Dermis blood vessel endothelial cell (primary cell): ENCODE measurements at places on chromosomes 12 and 14. TPM values are rescaled to one million over a fixed set of nuclear protein-coding genes. Genes with fewer than 3 reads are reported as not detected.

DNA sequence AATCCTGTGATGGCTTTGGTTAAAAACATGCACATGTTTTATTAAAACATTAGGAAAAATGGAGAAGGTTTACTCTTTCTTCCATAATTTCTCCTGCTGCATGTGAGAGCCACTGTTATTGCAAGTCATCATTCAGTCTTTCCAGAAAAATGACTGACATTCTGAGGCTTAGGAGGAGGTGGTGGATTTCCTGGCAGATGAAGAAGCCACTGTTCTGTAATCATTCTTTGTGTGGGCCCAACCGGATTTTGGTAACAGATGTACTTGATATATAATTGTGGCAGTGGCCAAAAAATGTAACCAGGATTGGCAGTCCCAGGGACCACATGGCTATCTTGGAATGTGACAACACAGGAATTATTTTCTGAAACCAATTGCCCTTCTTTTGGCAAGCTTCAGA lies 120.2 kb downstream of the DAAM1 start:
- DNase-seq, result peak; percentile 13

DNA sequence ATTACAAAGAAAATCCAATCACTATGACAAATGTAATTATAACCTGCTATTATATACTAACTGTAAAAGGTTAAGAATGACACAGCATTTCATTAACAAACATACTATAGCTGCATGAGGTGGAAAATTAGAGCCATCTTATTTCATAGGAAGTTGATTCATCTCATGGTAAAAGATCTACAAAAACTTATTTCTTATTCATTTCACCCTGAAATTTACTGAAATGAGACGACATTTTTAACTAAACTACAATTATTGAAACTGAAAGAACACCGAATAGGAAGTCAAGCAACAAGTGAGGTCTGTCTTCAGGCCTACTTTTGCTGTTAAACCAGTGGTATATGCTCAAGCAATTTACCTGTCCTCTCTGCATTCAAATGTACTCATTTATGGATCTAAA lies 87.2 kb downstream of the CEP83 start:
- no peak for DNase-seq

The IL26 gene
- total RNA-seq, result not detected in 2 replicates

- DNase-seq, result no peak
Observed at GRCh38 chr12:67843257-67843656, 146.0 kb upstream of the IFNG-AS1 start.

GRCh38 chr12:16530268-16530850 lies 75.6 kb downstream of the LMO3 start:
- no peak for DNase-seq

DNA sequence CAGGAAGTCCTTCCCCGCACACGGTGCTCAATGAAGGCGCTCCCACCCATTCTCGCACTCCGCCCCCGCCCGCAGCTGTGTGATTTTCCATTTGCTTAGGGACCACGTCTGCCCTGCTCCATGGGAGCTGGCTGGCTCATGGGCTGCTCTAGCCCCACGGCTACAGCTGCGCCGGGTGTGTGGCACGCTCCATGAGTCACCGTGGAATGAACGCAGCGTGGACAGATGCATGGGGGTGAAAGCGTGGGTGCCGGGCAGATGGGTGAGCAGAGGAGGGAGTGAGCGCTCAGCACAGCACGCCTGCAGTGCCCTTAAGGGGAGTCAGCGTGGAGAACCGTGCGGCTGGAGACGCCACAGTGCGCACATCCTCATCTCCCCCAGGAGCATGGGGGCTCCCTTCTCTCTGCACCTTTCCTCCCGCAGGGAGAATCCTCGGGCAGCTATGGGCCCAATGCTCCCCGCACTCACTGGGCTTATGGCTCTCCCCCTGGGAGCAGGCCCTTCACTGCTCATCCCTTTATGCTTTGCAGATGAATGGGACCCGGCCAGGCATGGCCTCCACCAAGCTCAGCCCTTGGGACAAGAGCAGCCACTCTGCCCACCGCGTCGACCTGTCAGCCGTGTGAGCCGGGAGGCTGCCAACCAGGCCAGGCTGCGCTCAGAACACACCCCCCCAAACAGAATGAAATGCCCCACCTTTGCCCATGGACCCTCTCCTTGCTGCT lies 185.1 kb downstream of the ADGRD1 start:
- DNase-seq, result no peak

GRCh38 chr12:119157978-119158377 lies 20.8 kb upstream of the HSPB8 start:
- DNase-seq, result no peak

The PDE3A gene
- total RNA-seq, result 2.2 and 3.1 TPM in 2 replicates

The LTBP2 gene
- total RNA-seq, result 89.2 and 90.5 TPM in 2 replicates

The CPNE6 gene
- not detected in 2 replicates for total RNA-seq

DNA sequence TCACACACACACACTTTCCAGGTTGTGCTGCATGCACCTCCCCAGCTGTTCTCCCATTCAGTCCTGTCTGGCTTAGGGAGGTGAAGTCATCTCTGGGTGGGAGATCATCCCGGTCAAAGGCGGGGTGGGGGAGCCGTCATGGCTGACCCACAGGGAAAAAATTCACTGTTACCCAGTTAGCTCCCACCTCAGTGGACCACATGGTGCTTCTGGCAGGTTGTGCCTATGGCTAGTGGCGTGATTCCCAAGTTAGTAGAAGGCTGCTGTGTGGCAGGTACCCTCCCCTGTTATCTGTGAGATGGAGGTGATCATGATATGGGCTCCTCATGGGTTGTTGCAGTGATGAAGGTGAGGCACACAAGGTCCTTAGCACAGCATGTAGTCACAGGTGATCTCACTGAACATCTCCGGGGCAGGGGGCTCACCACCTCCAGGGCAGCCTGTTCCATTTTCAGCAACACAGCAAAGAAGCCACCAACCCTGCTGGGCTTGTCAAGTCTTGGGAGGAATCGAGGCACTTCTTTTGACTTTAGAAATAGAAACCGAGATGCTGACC lies 154.9 kb upstream of the CCND2 start:
- DNase-seq, result no peak

DNA sequence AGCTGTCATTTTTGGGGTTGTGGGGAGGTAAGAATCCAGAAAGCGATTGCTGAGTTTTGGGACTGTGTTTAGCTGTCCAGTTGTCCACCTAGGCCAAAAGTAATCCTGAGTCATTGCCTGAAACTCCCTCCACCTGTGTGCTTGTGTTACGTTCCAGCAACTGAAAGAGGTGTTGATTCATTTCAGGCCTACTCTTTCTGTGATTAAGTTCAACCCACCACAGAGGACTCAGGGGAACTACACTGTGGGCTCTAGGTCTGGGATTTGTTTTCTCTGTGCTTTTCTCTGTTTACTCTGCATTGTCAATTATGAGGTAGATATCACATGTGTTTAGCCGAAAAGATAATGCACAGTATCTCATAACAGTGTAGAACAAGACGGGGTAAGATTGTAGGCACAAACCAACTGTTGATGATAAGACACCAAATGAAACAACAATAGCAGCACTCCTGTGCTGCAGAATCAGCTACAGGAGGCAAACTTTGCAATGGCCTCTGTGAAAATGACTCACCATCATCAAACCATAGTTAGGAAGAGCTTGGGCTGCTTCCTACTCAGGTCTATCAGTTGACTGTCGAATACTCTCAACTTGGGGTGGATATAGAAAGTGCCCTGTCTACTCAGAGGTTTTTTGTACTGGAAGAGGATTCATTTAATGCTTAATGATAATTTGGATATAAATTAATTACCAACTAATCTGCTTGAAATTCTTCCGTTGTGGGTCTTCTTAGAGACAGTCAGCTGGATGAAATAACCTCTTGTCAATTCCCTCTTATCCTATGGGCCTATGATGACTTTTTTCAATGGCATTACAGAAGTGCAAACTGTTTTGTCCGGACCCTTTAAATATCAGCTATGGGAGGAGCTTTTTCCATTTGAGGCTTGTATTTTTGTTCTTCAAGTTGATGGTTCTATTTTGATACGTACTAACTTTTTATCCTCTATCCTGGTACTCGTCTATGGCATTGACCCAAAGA lies 385.9 kb downstream of the BMP4 start:
- DNase-seq, result no peak

The KICS2 gene
- 4.4 and 6.0 TPM in 2 replicates for total RNA-seq

The GALNT9 gene
- total RNA-seq, result 0.14 and 0.17 TPM in 2 replicates

DNA sequence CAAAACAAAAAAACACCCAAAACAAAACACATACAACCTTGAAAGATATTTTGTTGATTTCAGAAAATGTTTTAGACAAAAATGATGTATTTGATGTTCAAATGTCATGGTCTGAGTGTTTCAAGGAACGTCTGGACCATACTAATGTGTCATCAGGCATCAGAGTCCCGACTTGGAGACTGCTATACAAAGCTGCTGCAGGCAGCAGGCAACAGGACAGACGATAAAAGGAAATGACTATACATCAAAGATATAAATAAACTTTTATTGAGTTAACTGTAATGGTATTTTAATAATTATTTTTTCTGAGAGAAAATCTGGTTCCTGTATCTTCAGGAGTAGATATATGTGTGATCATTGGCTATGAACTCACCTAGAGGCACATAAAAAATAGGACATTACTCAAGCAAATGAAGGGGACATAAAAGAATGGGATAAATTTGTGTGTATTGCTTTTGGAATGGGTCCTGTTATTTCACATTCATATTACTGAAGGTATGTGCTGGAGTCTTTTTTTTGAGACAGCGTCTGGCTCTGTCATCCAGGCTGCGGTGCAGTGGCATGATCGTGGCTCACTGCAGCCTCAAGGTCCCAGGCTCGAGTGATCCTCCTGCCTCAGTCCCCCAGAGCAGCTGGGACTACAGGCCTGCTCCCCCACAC lies 87.3 kb upstream of the HECTD1 start:
- peak; percentile 86 for DNase-seq

The TCL1A gene
- not detected in 2 replicates for total RNA-seq

The ARHGEF25 gene
- 0.68 and 0.74 TPM in 2 replicates for total RNA-seq

GRCh38 chr14:38065106-38065762 lies 142.5 kb upstream of the SSTR1 start:
- DNase-seq, result no peak

- no peak for DNase-seq
Observed at GRCh38 chr12:24285448-24285847, 336.0 kb upstream of the SOX5 start.

- no peak for DNase-seq
Observed at GRCh38 chr12:50279501-50279900, 3.8 kb downstream of the LIMA1 start.

The FAM216A gene
- total RNA-seq, result 8.8 and 10.1 TPM in 2 replicates

GRCh38 chr14:92582706-92583452 lies 69.3 kb downstream of the RIN3 start:
- DNase-seq, result no peak

- DNase-seq, result no peak
Observed at GRCh38 chr12:42283739-42284138, 42.2 kb downstream of the ZCRB1 start.

DNA sequence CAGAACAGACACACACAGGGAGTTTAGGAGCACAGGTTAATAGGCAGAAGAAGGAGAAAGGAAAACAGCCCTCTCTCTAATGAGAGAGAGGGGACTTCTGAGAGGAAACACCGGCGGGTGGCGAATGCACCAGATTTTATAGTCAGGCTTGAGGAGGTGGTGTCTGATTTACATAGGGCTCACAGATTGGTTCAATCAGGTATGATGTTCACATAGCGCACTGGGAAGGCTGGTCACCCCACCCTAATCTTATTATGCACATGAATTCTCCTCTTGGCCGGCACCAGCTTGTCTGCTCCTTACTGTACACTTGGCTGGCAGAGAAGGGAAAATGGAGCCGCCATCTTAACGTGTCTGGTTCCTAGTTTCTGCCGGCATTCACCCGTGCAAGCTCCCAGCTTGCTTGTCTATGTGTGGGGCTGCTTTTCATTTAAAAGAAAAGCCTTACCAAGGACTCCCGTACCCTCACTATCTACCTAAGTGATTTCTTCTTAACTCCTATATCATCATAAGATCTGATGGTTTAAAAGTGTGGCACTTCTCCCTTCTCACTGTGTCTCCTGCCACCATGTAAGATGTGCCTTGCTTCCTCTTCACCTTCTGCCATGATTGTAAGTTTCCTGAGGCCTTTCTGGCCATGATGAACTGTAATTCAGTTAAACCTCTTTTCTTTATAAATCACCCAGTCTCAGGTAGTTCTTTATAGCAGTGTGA lies 15.1 kb downstream of the BCAT1 start:
- DNase-seq, result no peak

The ESR2 gene
- 0.34 and 0.56 TPM in 2 replicates for total RNA-seq

DNA sequence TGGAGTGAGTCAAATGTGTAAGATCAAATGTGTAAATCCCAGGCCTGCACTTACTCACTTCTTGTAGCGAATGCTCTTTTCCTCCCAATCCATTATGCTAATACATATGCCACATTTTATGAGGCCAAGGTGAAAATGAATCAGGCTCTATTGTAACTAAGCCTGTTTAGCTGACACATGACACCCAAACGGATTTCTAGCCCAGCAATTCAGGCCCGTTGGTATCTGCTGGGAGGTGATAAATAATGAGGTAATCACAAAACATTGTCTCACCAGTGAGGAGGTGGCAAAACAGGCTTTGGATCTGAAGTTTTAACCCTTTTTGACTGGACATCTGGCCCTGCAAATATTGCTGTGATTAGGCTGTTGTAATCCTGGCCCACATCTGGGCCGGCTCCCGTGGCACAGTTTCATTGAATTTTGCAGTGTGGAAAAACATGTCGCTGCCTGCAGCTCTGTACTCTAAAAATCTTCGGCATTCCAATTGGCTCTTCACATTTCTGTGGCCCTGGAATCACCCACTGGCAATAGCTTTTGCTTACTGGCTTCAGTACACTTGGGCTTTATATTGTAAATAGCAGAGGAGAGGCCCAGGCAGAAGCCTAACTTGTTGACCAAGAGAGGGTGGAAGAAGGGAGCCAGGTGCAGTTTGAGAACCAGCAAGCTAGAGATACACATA lies 106.1 kb downstream of the PAX9 start:
- DNase-seq, result no peak

DNA sequence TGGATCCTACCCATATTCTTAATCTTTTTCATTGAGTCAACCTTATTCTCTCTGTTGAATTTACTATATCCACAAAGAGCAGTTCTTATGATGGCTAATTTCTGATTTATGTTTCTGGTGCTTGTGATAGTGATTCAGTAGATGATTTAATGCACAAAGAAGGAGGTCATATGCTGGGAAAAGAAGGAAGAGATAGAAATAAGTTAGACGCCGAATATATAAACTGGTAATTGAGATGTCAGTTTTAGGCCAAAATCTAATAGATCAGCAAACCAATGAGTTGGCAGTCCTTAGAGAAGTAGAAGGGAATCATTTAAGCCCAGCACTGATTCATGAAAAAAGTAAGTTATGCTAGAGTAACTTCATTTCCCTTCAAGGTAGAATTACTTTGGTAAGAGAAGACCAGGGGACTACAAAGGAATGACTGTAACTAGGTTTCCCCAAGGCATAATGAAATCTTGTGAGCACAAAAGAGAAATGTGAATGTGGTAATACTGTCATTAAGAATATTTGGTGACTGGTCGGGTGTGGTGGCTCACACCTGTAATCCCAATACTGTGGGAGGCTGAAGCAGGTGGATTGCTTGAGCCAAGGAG lies 132.4 kb downstream of the TGFB3 start:
- DNase-seq, result no peak
